ENCODE measurements at places on chromosomes 12 and 14.
A peak's percentile ranks its signal among the peaks of the same experiment; 100 is the strongest.

GRCh38 chr14:38944691-38945090 is 158.3 kb downstream of the SEC23A start:
- DNase-seq = peak; percentile 90

GRCh38 chr12:46357438-46358324 is 14.9 kb downstream of the SLC38A2 start:
- DNase-seq = no peak

- DNase-seq = peak; percentile 60
These were observed 1.8 kb downstream of the CKB start for GRCh38 chr14:103520657-103521437.

GRCh38 chr14:24281636-24282035 is 10.2 kb upstream of the RABGGTA start:
- DNase-seq = no peak

- peak; percentile 30 for DNase-seq
These were observed 15.3 kb downstream of the TAOK3 start for GRCh38 chr12:118357257-118358007.

DNA sequence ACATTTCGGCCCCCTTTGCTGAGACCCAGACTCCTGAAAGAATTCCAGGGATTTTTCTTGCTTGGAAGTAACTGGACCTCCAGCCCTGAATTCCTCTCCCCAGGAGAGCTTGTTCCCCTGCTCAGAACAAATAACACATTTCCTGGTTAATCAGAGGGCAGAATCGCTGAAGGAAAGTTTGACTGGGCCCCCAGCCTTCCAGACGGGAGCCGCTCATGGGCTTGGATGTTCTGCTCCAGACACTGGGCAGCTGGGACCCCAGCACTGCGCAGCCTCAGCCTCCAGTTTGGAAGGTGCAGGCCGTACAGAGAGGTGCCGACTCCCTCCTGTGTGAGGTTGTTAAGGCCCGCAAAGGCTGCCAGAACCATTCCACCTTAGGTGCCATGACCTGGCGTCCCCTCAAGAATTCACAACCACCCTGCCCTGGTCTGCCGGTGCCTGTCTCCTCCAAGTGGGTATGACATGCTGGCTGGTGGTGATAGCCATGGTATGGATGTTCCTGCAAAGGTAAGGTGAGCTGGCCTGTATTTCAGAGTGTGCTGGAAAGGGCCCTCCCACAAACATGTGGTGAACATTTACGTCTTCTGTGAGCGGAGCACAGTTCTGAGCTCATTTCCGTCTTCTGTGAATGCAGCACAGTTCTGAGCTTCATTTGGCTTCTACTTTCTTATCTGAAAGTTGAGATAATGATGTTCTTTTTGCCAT is 5.1 kb upstream of the LTBP2 start:
- DNase-seq = no peak

GRCh38 chr14:91931478-91932088 is 15.9 kb downstream of the FBLN5 start:
- DNase-seq = no peak

- DNase-seq = no peak
These were observed 268.5 kb upstream of the PPFIA2 start for GRCh38 chr12:82027612-82028011.

DNA sequence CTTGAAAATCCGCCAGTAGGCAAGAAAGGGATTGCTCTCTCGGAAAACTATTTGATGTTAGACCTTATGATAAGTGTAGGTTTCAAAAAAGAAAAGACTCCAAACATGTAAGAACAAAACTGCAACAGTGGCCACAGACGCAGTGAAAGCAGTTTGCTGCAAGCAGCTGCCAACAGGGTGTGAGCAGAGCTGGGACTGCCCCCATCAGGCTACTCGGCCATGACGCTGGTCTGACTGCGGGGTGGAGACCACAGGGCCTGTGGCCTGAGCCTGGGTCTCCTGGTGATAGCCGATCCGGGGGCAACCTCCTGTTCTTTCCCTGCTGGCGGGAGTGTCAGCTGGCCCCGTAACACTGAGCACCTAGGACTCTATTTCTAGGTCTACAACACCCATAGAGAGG is 63.2 kb downstream of the AMN start:
- no peak for DNase-seq

DNA sequence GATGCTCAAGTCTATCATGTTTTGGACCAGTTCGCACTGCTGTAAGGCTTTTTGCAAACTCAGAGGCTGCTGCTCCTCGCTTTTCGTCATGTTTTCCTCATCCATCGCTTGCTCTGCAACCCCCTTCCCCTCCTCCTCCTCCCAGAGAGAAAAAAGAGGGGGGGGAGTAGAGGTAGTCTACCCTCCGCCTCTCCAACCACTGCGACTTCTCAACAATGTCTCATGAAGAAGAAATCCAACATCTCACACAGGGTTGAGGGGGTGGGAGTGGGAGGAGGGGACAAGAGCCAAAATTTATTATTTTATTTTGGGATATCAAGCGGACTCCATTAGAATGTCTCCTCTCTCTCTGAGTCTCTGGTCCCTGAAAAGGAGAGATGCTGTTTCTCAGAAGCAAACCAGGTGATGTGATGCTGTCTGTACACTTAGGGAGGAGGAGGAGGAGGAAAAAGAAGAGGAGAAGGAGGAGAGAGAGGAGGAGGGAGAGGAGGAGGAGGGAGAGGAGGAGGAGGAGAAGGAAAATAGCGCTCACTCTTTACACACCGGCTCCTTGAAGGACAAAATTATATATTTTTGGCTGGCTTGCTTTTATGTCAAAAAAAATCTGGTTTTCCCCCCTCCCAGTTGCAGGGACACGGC is 520 bp downstream of the KSR2 start:
- DNase-seq = no peak

DNA sequence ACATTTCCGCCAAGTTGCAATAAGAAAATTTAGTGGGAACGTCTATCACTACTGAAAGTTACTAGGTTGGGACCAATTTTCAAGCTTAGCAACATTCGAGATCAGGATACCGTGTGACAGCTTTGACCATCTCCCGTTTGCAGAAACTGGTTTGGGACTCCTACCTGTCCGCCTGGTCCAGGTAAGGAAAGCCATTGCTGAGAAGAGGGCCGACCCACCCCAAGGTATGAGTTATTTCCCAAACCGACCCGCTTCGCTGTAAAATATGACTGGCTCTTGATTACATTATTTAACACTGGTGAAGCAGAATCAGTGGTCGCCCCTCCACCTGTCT is 271 bp downstream of the DNAI7 start:
- DNase-seq = no peak

Measured in NCI-H446 (cell line).